ENCODE measurements at places on chromosomes 4 and X.

DNA sequence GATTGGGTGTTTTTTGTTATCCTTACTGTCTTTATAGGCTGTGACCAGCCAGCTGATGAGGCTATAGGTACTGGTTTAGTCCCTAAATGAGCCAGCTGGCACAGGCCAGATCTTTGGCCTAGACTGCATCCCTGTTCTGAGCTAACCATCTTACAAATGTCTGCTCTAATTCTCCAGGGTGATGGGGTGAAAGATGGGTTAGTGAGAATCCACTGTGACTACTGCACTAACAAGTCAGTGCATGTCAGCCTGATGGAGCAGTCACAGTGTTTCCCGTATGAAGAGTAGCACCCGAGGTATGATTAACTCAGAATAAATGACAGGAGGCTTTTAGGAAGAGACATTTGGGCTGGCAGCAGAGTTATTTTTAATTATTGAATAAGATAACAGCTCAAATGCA is 181.0 kb downstream of the DCTD start:
- no peak for DNase-seq

GRCh38 chr4:169987327-169988228 is 38.6 kb downstream of the MFAP3L start:
- DNase-seq: no peak

- no peak for DNase-seq
These were observed 366.0 kb upstream of the FGF13 start for GRCh38 chrX:139077281-139078250.

GRCh38 chr4:108536577-108536976 is 83.8 kb upstream of the RPL34 start:
- no peak for DNase-seq

GRCh38 chr4:86856896-86857295 is 7.7 kb upstream of the SLC10A6 start:
- DNase-seq: no peak

- DNase-seq: no peak
These were observed 1.6 kb upstream of the ASB5 start for GRCh38 chr4:176270669-176271068.

DNA sequence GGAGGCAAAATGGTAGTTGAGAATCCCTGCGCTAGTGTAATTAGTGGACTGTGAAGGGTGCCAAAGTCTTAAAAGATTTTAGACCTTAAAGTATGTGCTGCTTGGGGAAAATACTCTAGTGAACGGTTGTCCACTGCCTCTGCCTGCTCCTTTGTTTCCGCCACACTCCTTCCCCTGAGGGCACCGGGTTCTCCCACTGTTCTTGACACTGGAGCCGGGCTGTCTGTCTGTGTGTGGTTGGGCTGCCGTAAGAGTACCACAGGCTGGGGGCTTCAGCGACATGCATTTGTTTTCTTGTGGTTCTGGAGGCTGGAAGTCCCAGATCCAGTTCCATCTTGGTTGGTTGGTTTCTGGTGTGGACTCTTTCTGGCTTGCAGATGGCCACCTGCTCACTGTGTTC is 76.2 kb downstream of the CLDN34 start:
- DNase-seq: no peak

DNA sequence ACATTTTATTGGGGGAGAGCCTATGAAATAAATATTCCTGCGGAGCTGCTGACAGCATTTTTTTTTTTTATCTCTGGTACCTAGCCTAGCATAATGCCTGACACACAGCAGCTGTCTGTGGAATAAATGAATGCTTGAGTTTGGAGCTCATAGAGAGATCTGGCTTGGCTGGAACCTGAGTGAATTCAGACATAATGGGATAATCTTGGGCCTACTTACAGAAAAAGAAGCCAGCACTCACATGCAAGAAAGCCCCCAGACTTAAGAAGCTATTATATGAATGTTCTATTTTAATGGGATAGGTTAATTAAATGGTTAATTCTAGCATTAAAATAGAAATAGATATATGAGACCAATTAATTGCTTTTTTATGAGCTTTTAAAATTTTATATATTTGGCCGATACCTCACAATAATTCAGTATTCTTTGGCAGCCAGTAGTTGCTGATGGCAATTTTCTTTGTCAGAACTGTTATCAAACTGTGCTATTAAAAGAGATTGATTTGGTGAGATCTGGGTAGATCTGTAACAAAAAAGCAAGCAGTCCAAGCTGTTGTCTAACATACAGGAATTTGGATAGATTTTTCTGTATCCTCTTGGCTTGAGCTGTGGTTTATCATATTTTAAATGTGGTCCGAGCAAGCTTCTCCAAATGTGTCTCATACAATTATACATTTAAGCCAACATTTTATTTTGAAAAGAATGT is 654.2 kb downstream of the PCDH7 start:
- no peak for DNase-seq

GRCh38 chr4:89509708-89510281 is 202.2 kb upstream of the GPRIN3 start:
- DNase-seq: no peak

DNA sequence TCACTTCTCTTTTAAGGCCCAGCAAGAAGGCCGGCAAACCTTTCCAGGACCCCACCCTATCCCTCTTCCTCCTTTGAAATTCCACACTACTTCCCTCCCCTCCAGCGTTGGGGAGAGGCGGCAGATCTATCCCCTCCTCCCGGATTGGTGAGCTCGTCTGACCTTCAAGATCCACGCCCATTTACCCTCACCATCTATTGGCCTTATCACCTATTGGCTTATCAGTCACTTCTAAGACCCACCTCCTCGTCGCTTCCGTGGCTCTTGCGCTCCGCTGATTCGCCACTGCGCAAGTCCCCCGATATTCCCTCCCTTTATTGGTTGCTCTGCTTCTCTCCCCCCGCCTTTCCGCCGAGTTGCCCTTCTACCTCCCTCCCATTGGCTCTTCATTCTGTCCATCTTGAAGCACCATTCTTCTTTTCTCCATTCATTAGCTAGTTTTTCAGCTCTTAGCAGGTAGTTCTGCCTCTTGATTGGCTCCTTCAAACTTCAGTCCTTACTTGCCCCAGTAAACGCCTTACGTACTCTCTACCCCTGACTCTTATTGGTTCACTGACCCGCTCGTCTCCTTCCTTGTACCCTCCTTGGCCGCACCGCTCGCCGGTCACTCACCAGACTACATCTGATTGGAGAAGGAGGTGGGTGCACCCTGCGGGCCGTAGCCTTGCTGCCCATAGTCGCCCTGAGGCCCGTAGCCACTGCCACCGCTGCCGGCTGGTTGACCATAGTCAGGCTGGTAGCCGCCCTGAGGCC is 4.8 kb upstream of the PRICKLE3 start:
- peak; percentile 69 for DNase-seq

- DNase-seq: no peak
These were observed 915.5 kb upstream of the EPHA5 start for GRCh38 chr4:66585767-66586166.

DNA sequence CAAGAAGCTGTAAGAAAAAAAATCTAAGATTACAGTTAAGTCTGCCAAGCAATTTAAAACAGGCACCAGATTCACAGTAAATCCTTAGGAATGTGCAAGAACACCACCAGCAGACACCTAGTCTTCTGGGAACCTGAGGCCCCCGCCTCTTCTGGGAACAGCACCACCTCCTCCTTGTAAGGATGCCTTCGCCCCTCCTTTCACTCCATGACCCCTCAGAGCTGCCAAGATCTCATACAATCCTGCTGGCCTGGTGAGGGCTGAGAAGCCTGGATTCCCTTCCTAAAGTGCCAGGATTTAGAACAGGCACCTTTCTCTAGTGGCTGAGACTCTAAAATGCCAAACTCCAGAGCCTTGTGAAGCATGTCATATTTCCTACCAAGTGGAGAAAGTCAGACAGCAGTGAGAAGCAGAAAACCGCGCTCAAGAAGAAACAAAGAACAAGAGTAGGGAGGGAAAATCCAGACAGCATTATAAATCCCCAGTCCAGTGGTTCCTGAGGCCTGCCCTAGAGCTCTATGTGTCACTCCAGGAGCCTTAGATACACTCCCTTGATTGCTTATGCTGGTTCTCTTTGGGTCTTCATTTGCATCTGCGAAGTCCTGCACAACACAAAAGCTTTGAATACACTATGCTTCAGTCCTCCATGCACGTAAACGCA is 166.4 kb downstream of the TSPAN5 start:
- no peak for DNase-seq

GRCh38 chr4:33837043-33837838 is 2407.1 kb downstream of the ARAP2 start:
- DNase-seq: no peak

DNA sequence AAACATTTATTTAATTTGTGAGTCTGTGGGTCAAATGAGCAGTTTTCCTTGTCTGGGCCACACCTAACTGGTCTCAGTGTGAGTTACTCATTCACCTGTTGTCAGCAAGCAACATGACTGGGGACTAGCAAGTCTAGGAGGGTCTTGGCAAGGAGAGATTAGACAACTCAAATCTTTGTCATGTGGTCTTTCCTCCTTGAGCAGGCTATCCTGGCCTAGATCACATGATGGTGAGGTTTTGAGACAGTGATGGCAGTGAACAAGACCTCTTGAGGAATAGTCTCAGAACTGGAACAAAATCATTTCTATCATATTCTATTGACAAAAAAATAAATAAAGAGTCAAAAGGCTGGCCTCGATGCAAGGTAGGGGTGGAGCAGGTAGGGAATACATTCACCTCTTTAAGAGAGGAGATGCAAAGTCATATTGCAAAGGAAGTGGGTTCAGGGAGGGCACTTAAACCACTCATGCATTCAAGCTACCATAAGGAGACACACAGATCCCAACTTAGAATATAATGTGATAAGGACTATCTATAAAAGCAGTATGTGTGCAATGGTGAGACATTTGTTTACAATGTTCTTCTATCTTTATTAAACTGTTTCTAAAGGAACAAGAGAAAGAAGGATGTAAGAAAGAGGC is 135.7 kb downstream of the ZNF330 start:
- DNase-seq: no peak

DNA sequence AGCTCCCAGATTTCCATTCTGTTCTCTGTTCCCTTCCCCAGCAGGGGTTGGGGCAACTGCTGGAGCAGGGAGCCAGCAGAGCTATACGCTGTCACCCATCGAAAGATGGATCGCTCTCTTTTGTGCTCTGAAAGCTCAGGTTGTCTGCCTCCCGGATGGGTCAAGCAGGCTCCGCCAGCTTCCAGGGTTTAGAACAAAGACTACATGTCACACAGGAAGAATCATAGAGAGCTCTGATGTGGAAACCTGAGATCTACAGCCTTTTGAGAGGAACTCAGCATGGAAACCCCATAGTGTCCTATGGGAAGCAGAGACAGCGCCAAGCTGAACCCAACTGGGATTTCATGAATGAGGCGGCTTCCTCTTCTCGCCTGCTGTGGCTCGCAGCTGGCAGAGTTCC is 205.4 kb downstream of the HS3ST1 start:
- no peak for DNase-seq

- DNase-seq: no peak
These were observed 1084.1 kb downstream of the FAM133A start for GRCh38 chrX:94758130-94758529.

GRCh38 chr4:52983563-52984303 is 121.6 kb downstream of the RASL11B start:
- no peak for DNase-seq

GRCh38 chr4:110131916-110132315 is 66.5 kb downstream of the ELOVL6 start:
- DNase-seq: no peak

DNA sequence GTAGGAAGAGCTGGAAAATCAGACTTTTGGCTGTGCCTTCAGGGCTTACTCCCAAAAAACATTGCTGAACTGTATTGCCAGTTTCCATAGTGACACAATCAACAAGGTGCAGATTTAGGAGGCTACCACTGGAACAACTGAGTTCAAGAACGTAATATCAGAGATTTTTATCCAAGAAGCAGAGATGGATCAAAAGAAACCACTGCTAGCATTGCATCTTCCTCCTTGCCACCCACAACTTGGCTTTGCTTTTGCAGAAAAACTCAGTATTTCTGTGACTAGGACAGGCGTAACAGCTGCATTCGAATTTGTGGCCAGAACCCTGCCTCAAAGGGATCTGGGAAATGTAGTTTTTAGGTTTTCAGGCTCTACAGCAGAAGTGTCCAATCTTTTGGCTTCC is 27.8 kb upstream of the WDFY3 start:
- DNase-seq: no peak

DNA sequence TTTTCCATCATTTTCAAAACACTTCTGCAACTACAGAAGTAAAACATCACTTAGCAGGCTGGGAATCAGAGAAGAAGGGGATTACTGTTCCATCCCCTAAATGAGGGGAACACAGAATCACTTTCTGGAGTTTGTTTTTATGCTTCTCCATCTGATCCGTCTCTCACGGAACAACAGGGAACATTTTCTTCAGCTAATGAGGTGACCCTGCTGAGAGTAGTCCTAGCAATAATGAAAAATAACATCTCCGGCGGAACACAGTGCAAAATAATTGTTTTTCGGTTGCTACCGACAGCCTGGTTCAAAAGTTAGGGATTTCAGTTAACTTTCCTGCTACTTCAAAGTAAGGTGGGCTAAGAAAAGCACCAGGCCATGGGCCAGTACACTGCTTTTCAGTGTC is 322.9 kb downstream of the UNC5C start:
- no peak for DNase-seq

DNA sequence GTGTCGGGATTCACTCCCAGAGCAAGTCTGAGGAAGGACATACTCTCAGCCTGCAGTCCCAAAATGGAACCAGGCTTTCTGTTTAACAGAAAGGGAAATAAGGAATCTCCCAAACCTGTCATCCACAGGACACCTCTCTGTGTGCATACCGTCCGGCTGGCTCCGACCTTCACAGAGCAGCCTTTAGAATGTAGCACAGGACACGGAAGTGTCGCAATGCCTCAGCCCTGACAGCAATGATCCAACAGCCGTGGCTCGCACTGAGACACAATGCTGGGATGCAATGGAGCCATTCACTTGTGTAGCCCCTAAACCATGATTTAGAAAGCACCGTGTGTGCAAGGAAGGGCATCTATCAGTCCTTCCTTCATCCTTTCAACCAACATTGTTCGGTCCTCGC is 15.5 kb upstream of the HELT start:
- DNase-seq: no peak

DNA sequence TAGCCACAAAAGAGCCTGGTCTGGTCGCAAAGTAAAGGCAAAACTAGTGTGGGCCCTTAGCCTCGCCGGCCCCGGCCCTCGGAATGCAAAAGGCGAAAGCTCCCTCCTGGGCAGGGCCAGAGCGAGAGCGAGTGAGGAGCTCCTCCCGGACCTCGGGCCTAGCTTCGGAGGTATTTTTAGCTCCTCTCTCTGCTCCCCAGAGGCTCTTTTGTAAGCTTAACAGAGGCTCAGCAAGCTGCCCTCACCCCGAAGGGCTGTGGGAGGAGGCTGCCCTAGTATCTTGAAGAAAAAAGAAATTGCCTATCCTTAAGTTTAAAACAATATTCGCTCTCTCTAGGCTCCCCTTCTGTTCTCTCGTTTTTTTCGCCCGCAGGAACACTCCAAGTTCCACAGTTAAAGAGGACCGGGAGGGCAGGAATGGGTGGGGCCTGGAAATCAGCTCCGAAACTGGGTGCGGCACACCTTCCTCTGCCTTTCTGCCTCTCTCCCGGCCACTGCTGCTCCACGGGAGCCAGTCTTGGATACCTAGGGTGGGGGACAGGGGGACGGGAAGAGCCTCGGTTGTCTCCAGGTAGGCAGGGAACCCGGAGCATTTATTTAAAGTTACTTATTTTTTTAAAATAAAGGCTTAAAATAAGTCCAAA is 12.1 kb downstream of the HAND2 start:
- no peak for DNase-seq

- DNase-seq: no peak
These were observed 1.6 kb downstream of the ZCCHC12 start for GRCh38 chrX:118825227-118825626.

- no peak for DNase-seq
These were observed 198.7 kb downstream of the PDGFRA start for GRCh38 chr4:54427826-54428225.
